Kidney (tissue), 22 donors: ENCODE measurements at places on chromosomes 5 and 9. TPM values are rescaled to one million over a fixed set of nuclear protein-coding genes. Genes with fewer than 3 reads are reported as not detected.

- H3K4me3 ChIP-seq: no peak overlapping the region
- no peak overlapping the region for H3K27ac ChIP-seq
- H3K36me3 ChIP-seq: no peaks in the 10 kb centered on the region
- H3K4me1 ChIP-seq: no peaks in the 10 kb centered on the region
- H3K27me3 ChIP-seq: no peaks in the 10 kb centered on the region
- DNase-seq: no peak
Measured at GRCh38 chr9:134069480-134070399, 1.9 kb upstream of the BRD3 start.

INSL6 gene
- 0.47 TPM for total RNA-seq

OR1J2 gene
- not detected for total RNA-seq

ENDOG gene
- 20.6 TPM for total RNA-seq

BASP1 gene
- total RNA-seq: 12.5 TPM

GRCh38 chr5:20469792-20470191, 481.8 kb upstream of the CDH18 start:
- H3K4me1 ChIP-seq: no peaks in the 10 kb centered on the region
- no peak for DNase-seq
- H3K36me3 ChIP-seq: no peaks in the 10 kb centered on the region
- no peak overlapping the region for H3K27ac ChIP-seq
- H3K4me3 ChIP-seq: no peak overlapping the region

PCDHA12 gene
- total RNA-seq: 5.2 TPM

PNPLA7 gene
- 9.6 TPM for total RNA-seq

MLANA gene
- not detected for total RNA-seq

- H3K4me1 ChIP-seq: no peaks in the 10 kb centered on the region
- H3K4me3 ChIP-seq: peak overlapping the region; percentile 97
- H3K36me3 ChIP-seq: no peaks in the 10 kb centered on the region
- no peak for DNase-seq
- H3K27ac ChIP-seq: no peak overlapping the region
Measured at GRCh38 chr5:53560028-53560427, 411 bp upstream of the NDUFS4 start.

PCDHA9 gene
- 0.85 TPM for total RNA-seq

TAF11L12 gene
- total RNA-seq: not detected

DNA sequence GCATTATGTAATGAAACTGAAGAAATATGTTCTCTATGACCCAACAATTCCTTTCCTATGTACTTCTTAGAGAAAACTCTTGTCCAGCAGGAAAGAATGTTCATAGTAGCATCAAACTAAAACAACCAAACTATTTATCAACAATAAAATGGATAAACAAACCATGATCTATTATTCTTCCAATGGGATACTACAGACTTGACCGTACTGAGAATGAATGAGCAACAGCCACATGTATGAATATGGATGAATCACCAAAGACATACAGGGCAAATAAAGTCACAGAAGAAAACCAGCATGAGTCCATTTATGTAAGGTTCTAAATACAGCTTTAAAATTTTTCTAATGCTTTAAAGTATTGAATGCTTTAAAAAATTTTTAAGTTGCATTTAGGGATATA, 73.6 kb upstream of the SUSD1 start:
- no peaks in the 10 kb centered on the region for H3K27me3 ChIP-seq
- H3K4me3 ChIP-seq: no peak overlapping the region
- H3K4me1 ChIP-seq: no peaks in the 10 kb centered on the region
- DNase-seq: no peak

IFNA2 gene
- not detected for total RNA-seq
